ENCODE measurements at places on chromosomes 1 and 21. TPM values are rescaled to one million over a fixed set of nuclear protein-coding genes. Genes with fewer than 3 reads are reported as not detected.

Gene SLC45A1
- 0.81 TPM for polyA plus RNA-seq

Gene IL23R
- not detected for polyA plus RNA-seq

Gene ZNF593OS
- 2.3 TPM for polyA plus RNA-seq

GRCh38 chr21:21406921-21407320, 408.7 kb downstream of the NCAM2 start:
- DNase-seq: no peak

DNA sequence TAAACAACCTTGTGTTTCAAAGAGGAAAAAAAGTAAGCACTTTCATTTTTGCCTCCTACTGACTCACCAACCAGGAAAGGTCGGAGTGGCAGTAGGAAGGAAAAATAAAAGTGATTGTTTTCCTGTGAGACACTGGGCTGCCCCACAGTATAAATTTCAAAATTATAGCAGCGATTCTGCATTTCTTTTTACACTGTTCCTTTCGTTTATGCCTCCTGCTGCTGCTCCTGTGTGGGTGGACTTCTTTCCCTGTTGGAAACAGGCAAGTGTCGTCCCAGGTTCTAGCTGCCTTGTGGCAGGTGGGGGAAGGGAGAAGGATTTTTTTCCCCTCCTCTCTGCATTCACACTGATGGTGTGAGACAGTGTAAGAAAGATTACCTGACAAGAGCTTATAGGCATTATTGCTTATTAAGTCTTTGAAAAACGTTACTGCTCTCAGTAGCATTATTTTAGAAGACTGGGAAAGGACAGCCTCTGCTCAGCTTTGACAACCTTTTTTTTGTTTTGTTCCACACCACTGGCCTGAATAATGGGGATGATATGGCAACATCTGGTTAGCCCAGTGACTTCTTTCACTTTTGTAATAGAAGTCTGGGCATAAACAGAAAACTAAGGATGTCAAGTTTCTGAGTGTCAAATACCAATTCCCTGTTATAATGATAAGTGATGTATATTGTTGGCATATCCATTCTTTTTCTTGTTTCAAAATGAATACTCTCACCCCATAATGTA, 77.9 kb downstream of the NEK7 start:
- DNase-seq: no peak

- no peak for DNase-seq
These were observed 463 bp downstream of the PRPF3 start for GRCh38 chr1:150321826-150322166.

DNA sequence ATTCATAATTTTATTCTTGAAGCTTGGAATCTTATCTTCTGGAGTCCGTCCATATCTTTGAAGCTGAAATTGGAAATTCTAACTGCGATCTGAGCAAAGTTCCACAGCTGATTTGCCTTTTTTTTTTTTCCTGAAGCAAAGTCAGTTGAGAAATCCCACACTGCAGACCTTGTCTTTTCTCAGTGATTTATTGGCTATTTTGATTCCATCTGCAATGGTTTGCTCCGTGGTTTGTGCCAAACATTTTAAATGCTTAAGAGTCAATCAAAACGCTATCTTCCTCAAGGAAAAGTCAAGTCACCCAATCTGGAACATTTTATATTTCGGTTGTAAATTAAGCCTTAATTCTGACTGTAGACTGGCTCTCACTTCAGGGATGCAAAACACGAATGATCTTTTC, 88.2 kb upstream of the GRIK1 start:
- no peak for DNase-seq

- no peak for DNase-seq
These were observed 34.6 kb downstream of the SLAMF6 start for GRCh38 chr1:160488347-160489058.
